ENCODE measurements at places on chromosomes 6 and 20.

DNA sequence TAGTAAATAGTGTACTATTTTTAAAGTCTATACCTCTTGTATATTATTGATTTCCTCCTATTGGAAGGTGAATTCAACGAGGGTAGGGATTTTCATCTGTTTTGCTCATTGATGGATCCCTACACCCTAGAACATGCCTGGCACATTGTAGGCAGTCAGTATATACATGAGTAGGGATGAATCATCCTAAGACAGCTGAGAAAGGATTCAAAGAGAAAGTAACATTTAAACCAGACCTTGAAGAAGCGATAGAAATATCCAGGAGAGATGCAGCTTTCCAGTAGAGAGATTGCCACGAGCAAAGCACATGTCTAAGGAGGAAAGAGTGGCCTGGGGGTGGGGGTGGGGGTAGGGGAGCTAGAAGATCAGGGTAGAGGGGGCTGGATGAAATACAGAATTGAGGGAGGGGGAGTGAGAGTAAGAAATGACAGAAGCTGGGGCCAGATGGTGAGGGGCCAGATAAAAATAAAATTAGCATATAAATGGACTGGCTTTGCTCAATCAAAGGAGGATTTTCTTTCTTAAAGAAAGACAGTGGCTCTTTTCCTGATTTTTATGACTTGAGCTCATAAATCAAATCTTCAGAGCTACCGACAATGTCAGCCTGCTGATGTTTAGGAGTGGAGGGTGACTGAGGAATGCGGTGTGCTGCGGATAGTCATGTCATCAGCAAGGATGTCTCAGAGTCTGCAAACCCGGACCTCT is 168.2 kb downstream of the SAMD5 start:
- no peak for DNase-seq

DNA sequence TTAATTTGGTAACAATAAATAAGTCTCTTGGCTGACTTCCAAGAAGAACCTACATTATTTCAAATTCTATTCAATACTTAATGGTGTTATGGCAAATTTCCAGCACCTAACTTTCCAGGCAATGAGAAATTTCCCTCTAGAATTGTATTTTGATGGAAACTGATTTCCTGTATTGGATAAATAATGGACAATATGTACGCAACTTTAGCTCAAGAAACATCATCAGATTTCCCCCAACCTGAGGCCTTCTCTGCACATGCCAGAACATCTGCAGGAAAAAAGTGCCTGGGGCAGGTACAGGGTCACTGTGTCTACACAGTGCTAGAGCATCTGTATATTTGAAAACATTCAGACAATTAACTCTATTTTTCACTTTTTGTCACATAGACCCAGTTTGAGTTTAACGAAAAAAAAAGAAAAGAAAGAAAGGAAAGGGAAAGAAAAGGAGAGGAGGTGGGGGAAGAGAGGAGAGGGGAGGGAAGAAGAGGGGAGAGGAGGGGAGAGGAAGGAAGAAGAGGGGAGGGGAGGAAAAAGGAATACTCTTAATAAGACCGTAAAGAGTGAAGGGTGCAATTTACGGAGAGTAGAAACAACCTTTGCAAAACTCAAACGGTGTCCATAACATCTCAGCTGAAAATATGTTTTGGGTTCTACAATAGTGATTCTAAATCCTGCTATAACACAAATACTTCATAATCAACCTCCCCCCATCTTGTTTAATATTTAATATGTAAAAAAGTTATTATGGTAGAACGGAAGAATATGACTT is 130.0 kb downstream of the TSHZ2 start:
- no peak for DNase-seq

- no peak for DNase-seq
Observed at GRCh38 chr20:58552366-58552934, 37.3 kb upstream of the APCDD1L start.

DNA sequence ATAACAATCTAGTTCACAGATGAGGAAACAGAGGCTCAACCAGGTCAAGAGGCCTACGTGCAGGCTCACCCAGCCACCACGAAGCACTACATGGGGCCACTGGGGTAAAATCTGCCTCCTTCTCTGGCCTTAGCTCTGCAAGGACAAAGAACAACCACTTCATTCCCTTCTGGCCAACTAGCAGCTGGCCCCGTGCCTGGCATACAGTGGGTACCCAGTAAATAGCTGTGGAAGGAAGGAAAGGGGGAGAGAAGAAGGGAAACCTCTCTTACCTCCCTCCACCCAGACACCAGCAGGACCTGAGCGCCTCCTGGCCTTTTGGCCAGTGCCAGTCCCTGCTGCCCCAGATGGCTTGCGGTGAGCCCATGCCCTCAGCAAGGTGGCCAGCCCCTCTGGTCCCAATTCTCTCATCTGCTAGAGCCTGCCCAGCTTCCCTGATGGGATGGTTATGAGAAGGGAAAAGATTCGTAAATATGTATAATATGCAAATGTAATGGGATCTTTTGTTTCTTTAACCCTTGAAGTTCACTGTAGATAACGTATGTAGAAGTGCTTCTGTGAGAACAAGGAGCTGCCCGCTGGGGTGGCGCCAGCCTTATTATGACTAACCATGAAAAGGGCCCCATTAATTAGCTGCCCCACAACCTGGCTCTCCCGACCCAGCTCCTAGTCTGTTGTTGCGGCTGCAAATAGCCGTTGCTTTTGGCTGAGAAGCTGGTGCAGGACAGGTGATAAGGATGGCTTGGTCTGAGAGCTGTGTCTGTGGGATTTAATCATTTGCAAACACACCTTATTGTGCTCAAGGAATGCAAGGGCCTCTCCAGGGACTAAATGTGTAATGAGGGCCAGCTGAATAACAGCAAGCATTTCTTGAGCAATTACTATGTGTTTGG is 62.0 kb downstream of the DLGAP4 start:
- DNase-seq = no peak

DNA sequence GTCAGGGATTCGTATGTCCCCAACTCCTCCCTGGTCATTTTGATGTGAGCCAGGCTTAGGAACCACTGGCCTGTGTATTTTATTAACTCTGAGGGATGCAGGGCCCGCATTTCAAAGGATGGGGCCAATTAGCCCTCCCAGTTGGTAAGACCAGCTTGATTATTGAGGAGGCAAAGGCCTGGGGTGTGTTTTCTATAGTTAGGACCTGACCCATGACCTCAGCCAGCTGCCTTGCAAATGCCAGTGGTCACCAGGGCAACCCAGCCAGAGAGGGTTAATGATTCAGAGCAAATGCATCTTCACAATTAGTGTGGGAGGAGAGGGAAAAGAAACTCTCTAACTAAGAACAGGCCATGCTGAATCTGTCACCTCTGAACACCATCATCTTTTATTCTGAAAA is 835.4 kb downstream of the MAFB start:
- DNase-seq = peak; percentile 30

DNA sequence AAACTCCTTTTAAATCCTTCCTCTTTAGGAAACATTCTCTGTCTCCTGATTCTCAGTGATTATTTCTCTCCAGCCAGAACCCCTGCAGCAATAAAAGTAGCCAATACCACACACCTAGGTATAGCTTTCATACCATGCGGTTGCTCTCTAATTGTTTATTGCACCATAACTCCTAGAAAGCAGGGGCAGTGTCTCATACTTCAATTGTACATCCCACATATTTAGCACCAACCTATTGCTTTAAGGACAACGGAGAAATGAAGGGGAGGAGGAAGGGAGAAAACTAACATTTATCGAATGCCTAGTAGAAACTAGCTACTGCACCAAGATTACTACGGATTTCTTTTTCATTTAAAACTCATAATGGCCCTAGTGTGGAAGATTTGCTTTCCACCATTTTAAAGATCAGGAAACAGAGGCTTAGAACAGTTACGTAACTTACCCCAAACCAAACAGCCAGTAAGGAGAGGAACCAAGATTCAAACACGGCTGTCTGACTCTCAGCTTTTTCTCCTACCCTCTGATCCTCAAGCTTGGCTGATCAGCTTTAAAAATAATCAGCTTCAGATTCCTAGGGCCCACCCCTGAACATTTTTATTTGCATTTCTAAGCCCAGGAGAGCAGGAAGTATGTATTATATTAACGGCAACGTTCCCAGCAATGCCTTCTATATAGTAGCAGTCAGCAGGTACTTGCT is 43.4 kb upstream of the ATXN1 start:
- DNase-seq = no peak

DNA sequence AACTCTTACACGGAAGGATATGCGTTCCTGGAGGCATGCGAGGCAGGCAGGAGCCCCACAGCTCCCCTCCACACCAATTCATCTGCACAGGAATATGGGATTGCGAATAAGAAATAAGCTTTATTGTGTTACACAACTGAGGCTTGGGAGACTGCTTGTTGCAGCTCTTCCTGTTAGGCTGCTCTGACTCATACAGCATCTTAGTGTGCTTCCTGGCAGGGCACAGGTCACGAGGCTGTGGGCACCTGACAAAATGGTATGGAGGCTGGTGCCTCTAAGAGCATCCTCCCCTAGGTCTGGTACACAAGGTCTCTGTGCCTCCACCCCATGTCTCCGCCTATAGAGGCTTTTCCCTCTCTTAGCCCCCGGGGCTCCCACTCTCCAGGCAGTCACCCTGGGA is 6.8 kb downstream of the SLC22A3 start:
- no peak for DNase-seq

DNA sequence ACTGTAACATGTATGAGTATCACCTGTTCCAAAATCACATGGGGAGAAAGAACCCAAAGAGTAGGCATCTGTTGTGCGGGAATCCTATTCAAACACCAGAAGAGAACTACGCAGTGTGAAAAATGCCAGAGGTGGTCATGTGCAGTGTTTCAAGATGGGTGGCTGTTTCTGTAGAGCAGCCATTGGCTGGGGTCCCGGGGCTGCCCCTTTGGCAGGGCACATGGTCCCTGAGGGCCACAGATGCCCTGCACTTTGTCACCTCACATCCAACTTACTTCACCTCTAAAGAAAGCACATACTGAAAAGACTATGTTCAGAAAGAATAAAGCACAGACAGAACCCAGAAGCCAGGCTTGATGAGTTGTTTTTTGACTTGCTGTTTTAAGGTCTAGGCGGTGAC is 12.3 kb downstream of the MTCH1 start:
- DNase-seq = no peak

GRCh38 chr6:118952683-118953082 is 17.7 kb upstream of the MCM9 start:
- no peak for DNase-seq

DNA sequence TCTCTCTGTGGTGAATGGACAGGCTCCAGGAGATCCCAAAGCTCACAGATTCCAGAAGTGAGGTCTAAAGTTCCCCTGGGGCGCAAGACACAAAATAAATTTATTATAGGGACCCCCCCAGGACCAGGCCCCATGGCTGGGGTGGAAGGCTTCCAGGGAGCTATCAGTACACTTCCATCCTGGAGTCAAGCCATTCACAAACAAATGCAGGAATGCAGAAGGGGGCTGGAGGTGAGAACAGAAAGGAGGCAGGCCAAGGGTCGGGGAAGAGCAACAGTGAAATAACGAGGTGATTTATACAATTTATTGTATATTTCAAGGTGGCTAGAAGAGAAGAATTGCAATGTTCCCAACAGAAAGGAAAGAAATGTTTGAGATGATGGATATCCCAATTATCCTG is 126.9 kb downstream of the LY86 start:
- no peak for DNase-seq
